CD4-positive, alpha-beta T cell treated with Interferon alpha-2 for 1 hour (primary cell): ENCODE measurements at places on chromosomes 16 and 17.

GRCh38 chr17:62692721-62693431, 65.4 kb downstream of the MRC2 start:
- peak; percentile 2 for DNase-seq

DNA sequence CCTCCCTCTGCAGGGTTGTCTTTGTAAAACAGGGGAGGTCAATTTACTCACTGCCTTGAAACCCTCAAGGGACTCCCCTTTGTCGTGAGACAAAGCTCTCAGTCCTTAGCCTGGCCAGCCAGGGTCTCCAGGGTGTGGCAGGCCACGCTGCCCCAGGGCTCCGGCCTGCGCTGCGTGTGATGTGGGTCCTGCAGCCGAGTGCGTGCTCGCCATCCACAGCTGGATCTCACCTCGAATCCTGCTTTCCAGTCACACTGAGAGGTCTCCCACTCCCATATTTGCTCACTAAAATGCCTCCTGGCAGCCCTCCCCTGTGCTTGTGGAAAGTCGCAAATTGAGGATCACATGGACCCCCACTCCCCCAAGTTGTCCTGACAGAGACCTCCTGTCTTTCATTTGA, 10.0 kb upstream of the CLEC18C start:
- no peak for DNase-seq

DNA sequence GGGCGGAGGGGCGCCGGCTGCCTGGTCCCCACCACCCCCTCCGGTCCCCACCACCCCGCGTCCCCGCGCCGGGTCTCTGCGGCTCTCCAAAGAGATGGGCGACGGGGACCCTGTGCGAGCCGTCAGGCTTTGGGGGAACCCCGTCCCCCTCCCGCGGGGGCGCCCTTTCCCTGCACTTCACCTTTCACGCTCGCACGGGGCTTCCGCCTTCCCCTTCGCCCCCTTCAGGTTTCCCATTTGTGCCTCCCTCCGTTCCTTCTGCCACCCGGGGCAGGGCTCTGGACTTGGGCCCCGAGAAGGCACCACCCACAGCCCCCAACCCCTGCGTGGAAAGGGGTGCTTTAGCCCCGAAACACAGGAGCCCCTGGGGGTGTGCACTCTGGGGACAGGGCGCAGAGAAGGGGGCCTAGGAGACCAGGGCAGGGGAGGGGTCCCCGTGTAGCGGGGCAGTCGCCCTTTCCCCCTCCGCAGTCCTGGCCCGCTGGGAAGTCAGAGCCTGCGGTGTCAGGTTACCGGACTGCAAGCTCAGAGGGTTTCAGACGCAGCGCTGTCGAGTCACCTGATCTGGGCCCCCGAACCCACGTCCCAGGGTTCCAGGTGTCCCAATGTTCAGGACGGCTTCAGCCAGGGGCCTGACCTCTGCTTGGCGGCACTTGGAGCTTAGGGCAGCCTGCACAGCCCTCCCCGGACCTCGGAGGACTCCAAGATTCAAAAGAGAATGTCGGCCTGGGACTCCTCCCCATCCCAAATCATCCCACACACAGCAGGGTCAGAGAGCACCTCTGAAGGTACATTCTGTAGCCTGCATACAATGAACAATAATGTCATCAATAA, 6.7 kb upstream of the CCDC92B start:
- DNase-seq: no peak

GRCh38 chr16:30656974-30657865, 1.0 kb upstream of the FBRS start:
- no peak for DNase-seq

GRCh38 chr16:8096211-8096610, 494.1 kb downstream of the TMEM114 start:
- DNase-seq: no peak

- no peak for DNase-seq
These were observed 3.2 kb downstream of the ARHGAP17 start for GRCh38 chr16:25011891-25012514.

DNA sequence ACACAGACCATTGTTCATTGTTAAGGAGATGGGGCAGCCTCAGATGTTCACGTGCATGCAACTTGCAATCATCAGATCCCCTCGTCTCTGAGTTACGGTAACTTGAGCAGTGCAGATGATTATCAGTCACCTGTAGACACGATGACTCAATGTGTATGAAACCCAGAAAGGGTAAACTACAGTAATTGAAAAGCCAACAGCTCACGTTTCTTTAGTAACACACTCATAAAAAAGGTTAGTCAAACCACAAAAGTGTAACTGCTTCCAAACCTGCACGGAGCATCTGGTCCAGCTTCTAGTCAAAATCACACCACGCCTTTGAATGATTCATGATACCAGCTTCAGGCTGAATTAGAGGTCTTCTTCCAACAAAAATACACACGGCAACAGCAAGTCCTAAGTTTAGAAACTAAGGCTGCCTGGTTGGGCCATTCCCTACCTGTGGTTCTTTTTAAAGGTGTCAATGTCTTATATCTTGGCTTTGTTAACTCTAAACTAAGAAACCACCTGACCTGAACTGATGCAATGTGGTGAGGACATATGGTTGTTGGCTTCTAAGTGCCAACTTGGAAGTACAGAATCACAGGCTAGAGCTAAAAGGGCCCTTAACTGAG, 32.3 kb downstream of the GRB7 start:
- peak; percentile 81 for DNase-seq

DNA sequence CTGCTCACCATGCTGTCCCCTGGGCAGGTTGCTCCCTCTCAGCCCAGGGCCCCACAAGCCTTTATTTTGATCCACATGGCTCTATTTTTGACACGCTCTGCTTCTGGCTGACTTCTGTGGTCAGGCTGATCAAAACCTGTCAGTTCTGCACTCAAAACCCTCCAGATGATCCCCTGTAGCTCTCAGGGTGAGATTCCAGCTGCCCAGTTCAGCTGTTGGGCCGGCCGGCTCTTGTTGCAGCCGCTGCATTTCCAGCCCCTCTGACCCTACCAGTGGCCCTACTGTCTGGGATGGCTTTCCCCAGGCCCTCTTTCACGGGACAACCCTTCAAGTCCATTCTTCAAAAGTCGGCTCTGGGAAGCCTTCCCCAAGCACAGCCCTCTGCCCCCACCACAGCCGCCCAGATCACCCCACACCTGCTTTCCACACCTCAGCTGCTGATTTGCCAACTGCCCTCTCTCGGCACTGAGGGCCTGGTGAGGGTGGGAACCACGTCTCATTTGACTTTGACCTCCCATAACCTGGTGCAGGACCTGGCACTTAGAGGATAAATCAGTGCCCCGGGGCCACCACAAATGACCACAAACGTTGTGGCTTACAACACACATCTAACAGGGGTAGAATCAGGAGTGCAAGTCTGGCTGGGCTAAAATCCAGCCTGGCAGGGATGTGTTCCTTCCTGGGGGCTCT, 16.3 kb upstream of the CACNG4 start:
- no peak for DNase-seq

GRCh38 chr16:29978564-29979270, 5.0 kb downstream of the TAOK2 start:
- no peak for DNase-seq

DNA sequence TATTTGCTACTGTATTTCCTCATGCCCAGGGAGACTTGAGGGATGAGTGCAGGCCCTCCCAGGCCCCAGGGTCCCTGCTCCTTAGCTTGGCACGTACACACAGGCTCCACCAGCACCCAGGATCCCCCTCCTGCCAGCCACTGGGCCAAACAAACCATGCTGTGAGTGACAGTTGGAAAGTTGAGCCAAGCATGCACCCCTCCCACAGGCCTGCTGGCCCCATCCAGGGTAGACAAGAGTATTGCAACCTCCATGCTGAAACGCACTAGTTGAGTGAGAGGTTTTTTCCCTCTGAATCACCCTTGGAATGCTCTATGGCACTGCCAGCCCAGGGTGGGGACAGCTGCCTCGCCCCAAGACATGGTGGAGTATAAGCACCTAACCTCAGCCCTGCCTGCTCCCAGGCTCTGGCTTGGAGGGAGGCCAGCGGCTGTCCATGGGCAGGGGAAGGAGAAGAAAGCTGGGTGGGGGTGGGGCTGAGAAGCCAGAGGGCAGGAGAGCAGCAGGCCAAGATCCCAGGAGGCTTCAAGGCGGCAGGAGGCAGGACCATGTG, 49.6 kb downstream of the PITPNM3 start:
- no peak for DNase-seq

DNA sequence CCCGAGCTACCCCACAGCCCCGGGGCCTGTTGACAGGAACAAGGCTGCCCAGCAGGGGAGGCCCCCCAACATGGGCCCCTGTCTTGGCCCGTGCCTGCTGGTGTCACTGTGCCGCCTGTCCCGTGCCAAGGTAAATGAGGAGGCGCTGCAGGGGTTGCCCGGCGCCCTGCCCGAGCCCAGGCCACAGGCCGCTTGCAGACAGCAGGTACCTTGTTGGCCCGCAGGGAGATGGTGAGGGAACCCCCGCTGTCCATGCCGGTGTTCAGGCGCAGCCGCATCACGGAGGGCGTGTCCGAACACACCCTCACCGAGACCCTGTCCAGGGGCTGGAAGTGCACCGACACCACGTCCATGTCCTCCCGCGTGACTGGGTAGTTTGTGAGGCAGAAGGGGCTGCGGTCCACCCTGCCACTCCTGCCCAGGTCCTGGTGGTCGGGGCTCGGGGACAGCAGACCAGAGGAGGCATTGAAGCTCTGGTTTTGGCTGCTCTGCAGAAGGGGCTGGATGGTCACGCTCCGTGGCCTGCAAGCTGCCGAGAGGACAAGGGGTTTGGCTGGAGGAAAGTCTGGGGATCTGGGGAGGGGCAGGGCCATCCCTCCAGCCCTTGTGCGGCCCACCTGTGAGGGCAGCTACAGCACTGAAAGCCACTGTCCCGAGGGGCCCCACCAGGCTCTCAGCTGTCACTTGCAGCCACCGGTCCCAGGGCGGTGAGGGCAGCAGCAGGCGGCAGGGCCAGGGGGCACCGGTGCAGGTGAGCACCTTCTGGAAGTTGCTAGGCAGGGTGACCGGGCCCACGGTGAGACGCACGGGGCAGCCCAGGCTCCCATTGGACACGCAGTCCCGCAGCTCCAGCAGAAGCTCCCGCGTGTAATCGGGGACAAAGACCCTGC, 5.6 kb downstream of the PGAP6 start:
- DNase-seq: no peak

GRCh38 chr17:44837196-44837595, 7.1 kb upstream of the GJC1 start:
- DNase-seq: no peak

GRCh38 chr16:31085411-31085810, 3.3 kb downstream of the PRSS53 start:
- DNase-seq: no peak

DNA sequence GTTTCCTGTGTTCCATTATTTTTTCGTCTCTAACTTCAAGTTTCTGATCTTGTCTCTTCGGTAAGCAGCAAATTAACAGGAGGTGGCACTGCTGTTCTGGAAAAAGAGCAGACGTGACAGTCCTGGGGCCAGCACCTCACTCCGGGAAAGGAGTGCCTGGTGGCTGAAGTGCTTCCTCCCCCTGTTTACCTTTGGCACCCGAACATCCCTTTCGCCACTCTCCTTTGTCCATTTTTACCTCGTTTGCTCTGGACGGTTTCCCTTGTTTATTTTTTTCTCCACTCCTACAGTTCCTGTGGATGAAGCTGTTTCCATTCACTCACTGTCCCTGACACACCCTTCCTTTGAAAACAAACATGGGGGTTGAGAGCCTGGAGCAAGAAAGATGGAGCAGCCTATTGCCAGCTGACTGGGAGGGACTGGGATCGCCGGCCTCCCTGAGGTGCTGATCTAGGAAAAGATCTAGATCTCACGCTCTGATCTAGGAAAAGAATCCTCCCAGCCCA, 12.6 kb downstream of the SAP30BP start:
- no peak for DNase-seq

GRCh38 chr17:19717031-19717360, 612 bp upstream of the SLC47A2 start:
- no peak for DNase-seq

DNA sequence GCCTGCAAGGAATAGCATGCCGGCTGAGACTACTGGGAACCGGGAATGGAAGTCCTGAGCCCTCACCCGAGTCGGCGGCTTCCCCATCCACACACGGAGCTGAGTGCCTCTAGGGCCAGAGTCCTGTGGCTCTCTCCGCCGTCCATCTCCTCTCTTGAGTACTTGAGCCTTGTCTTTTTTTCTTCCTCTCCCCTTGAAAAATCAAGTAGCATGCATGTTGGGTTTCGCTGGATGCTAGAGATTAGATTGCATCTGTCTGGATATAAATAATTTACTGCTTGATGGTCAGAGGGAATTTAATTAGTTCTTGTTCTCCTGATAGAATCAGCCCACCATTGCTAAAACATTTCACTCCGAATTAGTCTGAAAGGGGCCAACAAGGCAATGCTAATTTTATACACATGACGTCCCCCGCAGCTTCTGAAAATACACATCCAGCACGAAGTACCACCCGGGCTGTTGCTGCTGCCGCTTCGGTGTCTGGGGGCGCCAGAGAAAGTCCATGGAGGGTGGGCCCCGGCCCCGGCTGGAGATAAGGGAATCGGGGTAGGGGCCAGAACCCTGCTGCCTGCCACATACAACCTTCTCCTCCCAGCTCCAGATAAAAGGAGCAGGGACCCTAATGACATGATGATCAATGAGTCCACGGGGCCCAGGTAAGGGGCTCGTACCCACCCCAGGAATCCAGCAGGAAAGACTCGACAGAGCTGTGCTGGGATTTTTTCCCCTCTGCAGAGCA, 48.5 kb downstream of the RBFOX3 start:
- DNase-seq: no peak

DNA sequence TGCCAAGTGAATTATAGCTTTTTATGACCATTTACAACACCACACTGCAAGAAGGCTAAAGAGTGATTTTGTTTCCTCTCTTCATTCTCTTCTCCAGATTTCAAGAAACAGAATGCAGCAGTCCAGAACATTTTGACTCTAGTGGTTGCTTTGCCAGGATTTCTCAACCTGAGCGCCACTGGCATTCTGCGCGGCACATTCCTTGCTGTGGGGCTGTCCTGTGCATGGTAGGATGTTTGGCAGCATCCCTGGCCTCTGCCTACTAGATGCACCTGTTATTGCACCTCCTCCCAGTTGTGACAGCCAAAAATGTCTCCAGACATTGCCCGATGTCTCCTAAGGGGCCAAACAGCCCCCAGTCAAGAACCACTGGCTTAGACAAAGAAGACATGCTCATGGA, 25.7 kb upstream of the SLC39A11 start:
- no peak for DNase-seq

DNA sequence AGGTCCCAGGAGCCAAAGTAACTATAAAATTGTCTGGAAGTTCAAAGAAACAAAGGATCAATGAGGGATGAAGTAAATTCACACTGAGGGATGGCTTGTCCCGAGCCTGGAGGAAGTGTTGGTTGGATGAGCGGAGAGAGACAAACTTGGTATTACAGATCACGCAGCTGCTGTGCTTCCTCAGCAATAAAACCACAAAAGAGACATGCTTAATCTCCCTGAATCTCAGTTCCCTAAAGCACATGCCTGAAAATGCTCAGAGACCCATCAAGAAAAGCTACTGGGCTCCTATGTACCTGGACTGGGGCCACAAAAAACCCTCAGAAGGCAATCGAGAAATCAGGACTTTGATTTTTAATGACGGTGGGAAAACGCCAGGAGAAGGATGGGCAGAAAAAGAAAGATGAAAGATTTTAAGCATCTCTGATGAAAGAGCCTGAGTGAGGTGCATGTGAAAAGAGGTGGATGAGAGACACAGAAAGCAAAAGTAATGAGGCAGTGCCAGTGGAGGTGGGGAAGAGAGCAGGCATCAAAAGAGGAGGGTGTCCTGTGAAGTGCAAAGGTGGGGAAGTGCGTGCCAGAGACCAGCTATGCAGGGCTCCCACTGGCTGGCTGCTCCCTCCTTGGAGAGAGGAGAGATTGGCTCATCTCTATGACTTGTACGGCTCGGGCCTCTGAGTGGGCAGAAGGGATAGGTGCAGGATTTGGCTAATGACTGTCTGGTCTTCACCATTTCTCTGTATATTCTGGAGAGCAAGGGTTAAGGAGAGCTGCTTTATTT, 143.7 kb downstream of the ABCC12 start:
- no peak for DNase-seq
